ENCODE measurements at places on chromosomes 3 and 15.

- no peak for DNase-seq
These were observed 580.2 kb downstream of the NLGN1 start for GRCh38 chr3:173977747-173978146.

GRCh38 chr3:86180696-86181095, 810.3 kb downstream of the VGLL3 start:
- no peak for DNase-seq

DNA sequence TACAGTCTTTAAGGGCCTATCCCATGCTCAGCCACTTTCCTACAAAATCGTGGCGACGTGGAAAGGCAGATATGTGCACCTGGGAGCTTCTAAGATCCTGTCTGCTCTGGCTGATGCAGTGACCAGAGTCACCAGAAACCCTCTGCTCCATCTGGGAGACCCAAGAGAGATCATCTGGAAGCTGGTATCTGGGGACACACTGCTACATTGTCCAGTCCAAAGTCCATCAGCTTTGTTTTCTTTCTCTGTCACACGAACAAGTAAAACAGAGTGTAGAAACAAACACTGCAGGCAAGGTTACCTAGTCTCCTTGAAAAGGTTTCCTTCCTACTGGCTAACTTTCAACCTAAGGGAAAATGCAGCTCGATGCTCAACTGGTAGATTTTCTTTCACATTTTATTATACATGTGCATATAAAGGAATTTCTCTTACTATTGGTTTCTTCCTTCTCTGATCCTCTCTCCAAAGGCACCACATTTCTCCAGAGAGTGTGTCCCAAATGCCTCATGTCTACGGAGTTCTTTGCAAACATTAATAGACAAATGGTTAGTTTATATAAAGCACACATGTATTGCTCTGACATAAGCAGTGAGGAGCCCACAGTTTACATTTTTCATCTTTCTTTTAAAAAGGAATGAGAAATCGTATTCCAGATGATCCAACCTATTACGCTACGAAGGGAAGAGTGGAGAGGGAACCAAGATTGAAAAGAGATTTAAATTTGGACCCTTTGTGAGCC, 8.3 kb upstream of the GREM1 start:
- DNase-seq, result no peak

DNA sequence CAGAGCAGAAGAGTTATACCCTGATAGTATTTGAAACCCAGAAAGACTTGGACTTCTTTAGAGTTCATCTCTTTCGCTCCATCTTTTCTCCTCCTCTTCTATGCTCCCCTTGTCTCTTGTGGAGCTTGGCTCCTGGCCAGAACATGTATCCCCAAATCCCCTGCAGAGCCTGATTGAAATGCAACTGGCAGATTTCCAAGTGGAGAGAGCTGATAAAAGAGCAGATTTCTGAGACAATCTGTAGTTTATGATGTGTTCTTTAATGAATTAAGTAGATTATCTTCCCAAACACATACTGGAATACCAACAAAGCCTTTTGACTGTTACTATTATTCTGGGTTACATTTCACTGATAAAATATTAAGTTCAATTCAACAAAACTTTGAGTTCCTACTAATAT, 33.4 kb downstream of the UNC13C start:
- DNase-seq, result no peak

- no peak for DNase-seq
These were observed 230.0 kb upstream of the CTNNB1 start for GRCh38 chr3:40969341-40969740.

DNA sequence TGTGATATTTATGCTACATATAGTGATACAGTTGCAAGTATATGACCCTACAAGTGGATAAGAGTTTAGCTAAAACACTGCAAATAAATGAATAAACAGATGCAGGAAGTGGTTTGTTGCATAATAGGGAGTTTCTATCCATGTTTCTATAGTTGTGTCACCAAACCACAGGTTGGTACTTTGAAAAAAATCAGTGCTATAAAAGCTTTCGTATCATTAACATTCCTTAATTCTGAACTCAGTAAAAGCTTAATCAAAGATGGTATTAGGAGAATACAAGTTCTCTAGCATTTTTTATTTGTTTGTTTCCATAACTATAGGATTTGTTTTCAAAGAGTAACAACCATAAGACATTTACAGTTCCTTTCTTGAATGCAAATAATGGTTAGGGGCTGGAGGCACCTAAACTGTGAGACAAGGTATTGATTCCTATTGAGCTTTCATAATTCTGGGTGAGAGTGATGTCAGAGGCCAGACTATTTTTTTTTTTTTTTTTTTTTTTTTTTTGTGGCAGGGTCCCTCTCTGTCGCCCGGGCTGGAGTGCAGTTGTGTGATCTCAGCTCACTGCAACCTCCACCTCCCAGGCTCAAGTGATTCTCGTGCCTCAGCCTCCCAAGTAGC, 29.6 kb downstream of the CPOX start:
- DNase-seq, result no peak

DNA sequence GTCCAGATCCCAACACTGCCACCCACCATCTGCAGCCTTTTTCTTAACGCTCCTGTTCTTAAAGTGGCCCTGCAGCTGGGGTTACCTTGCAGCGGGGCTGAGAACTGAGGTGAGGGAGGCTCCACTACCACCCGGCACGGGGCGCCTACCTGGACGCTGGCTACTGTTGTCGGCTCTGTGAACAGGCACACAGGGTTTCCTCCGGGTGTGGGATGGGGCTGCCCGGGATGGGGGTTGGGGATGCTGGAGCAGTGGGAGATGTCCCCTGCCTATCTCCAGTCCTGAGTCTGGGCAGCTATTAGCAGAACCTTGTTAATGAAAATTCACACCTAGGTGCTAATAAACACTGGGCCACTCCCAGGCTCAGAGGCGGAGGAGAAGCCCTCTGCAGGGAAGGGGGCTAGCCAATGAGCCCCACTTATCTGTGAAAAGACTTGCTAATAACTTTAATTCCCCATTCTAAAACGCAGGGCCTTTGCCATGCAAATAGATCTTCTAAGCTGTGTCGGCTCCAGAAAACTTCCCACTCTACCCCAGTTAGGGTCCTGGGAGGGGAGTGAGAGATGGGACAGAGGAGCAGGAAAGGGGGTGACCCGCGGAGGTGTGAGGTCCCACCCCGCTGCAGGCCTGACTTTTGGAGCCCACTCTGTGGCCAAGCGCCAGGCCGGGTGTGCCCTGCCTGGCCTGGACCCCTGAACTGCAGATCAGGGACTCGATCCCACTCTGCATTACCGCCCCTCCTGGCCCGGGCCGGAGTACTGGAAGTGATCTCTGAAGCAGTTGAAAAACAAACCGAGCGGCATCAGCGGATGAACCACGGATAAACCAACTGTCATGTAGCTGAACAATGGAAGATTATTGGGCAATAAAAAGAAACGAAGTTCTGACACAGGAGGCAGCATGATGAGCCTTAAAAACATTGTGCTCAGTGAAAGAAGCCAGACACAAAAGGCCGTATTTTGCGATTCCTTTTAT, 3.1 kb downstream of the MESP1 start:
- DNase-seq, result no peak

DNA sequence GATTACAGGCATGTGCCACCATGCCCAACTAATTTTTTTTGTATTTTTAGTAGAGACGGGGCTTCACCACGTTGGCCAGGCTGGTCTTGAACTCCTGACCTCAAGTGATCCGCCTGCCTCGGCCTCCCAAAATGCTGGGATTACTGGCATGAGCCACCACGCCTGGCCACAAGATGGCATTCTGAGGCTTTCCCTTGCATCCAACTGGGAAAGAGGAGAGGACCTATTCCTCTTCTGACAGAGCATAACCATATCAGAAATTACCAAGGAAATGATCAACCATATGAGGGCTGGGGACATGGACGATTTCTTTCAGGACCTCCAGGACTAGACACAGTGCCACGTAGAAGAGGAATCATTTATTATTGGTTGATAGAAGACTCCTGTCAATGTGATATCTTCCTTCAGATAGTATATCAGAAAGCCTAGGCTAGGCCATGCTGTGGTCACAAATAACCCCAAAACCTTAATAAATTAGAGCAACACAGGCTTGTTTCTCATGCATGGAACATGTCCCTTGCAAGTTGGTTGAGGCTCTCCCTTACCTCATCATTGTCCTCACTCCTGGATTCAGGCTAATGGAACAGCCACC, 372.3 kb upstream of the IL12A start:
- no peak for DNase-seq

GRCh38 chr3:14634763-14635400, 16.7 kb upstream of the CCDC174 start:
- no peak for DNase-seq

GRCh38 chr3:78912259-78912658, 855.5 kb downstream of the ROBO1 start:
- DNase-seq, result no peak

DNA sequence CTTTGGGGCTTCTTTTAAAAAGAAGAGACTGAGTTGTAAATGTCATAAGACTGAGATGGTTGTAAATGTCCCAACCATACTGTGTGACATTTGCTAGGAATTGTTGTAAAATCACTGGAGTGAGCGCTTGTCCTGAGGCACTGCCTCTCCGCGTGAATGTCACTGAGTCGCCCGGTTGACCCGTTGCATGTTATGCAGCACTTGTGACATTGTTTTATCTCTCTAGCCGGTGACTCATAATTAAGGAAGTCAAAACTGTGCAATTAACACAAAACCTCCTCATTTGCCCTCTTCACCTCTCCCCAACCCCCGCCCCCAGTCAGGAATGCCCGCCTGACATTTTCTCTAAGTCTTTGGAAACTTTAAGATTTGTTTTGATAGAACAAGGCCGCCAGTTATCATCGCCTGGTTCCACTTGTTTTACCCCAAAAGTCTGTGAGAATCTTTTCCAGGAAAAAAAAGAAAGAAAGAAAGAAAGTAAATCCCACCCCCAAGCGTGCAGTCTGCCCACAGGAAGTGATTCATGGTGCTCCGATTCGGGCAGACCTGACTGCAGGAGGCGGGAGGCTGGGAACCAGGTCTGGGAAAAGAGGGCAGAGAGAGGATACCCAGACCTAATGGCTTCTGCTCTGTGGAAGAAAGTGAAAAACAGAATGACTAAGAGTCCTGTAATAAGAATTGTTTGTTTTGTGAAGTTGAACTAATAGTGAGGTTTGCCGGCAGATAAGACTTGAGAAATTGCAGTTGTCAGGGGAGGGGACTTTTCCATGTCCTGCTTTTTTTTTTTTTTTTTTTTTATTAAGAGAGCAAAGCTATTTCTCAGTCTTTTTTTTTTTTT, 84.8 kb downstream of the SMAD3 start:
- DNase-seq, result no peak

- no peak for DNase-seq
These were observed 15.3 kb downstream of the FOXP1 start for GRCh38 chr3:71568207-71568606.

DNA sequence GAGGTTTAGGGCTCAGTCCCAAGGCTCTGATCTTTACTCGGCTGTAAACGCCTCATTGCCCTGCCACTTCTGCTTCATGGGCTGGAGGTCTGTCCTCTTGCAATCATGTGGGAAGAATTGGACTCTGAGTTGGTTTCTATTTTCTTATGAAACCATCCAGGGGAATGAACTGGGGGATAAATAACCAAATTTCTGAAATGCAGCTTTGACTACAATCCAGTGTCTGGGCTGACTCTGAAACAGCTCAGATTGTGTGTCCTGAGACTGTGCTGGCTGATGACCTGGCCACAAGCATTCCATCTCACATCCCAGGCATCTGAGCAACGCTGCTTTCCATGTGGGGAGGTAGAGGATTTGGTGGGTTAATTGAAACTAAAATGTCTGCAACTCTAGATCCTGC, 71.0 kb upstream of the GALNT15 start:
- no peak for DNase-seq

GRCh38 chr3:105427332-105427731, 60.6 kb downstream of the ALCAM start:
- DNase-seq, result no peak

- no peak for DNase-seq
These were observed 3.7 kb downstream of the SETMAR start for GRCh38 chr3:4306860-4307259.

GRCh38 chr3:172137287-172138192, 98.2 kb downstream of the FNDC3B start:
- no peak for DNase-seq

GRCh38 chr3:177306252-177306651, 109.0 kb upstream of the TBL1XR1 start:
- no peak for DNase-seq

GRCh38 chr3:28334552-28334951, 14.0 kb upstream of the ZCWPW2 start:
- DNase-seq, result no peak

DNA sequence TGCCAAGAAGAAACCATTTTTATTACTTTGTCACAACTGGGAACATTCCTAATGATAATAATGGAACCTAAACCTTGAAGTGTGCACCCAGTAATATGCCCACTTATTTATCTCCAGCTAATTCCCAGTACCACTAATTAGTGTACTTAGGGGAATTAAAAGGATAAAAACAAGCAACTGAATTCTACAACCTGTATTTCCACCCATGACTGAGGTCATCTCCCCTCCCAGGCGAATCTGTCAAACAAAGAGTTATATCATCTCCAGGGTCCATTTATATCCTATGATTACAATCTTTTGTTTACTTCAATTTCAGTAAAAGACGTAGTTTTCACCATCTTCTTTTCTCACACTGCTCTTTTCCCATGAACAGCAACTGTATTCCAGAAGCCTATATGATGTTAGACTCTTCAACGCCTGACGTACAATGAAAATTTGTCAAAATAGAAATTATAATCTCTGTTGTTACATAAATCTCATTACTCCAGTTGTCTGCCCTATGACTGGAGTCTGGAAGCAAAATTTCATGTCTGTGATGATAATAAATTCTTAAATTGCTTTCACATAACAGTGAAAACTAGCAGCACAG, 177.6 kb downstream of the GOLIM4 start:
- DNase-seq, result no peak

GRCh38 chr3:137738710-137739109, 25.4 kb upstream of the SOX14 start:
- DNase-seq, result no peak
